ENCODE measurements at places on chromosomes 13 and 19. TPM values are rescaled to one million over a fixed set of nuclear protein-coding genes. Genes with fewer than 3 reads are reported as not detected.

DNA sequence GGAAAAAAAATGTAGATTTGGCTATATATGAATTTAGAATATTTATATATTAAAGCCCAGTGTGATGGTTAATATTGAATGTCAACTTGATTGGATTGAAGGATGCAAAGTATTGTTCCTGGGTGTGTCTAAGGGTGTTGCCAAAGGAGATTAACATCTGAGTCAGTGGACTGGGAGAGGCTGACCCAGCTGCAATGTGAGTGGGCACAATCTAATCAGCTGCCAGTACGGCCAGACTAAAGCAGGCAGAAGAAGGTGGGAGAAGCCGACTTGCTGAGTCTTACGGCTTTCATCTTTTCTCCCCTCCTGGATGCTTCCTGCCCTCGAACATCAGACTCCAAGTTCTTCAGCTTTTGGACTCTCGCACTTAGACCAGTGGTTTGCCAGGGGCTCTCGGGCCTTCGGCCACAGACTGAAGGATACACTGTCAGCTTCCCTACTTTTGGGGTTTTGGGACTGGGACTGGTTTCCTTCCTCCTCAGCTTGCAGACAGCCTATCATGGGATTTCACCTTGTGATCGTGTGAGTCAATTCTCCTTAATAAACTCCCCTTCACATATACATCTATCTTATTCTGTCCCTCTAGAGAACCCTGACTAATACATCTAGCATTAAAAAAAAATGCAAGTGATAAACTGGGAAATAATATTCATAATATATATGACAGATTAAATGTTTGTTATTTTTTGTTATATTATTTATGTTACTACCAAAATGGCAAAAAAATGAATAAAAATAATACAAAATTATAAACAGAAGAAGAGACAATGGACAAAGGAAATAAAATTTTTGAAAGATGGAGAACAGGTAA is 122.4 kb downstream of the DLEU7 start:
- no peak for DNase-seq

- no peak for DNase-seq
Observed at GRCh38 chr13:26561651-26562511, 4.4 kb downstream of the WASF3 start.

DNA sequence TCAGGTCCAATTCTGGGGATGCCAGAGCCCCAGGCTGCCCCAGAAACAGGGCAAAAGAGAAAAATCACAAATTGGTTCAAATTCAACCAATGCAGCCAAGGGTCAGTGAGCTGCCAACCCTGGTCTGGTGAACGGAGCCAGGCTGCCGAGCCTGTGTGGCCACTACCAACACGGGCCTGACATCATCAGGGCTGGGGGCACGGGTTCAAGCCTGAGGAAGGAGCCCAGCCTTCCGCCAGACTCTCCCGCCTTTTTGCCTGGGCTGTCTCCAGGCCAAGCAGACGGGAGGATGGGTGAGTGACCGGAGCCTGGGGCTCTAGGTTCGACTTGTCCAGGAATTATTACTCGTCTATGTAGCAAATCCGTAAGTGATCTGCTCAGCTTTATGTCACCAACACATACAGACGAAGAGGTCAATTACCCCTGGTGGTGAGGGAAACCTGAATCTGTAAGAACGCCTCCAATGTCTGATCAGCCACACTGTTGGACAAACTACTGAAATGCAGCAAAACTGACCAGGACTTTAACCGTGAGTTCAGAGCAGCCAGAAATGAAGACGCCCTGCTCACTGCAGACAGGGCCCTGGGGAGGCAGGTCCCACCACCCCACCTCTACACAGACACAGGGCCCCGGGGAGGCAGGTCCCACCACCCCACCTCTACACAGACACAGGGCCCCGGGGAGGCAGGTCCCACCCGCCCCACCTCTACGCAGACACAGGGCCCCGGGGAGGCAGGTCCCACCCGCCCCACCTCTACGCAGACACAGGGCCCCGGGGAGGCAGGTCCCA is 31.8 kb downstream of the RAB20 start:
- DNase-seq: no peak

DNA sequence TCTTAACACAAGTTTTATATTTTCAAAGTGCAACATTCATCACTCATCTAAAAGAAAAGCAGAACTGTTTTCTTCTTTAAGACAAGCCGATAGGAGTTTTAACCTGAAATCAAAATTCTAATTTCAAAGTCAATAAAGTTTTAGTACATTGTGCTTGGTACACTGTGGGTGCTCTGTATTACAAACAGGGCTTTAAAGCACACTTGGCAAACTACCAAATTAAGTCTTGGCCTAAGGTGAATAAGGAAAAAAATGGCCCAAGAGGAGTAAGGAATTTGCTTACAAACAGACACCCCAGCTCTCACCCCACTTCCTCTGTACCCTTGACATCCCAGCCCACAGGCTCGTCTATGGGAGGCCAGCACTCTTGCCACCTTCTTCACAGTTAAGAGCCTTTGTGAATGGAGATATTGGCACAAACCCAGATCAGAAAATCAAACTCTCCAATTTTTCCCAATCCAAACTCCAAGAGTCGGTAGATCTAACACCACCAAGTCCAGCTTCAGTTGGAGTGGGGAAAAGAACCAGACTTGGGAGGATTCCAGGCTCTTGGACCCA is 66.0 kb downstream of the ABCC4 start:
- DNase-seq: no peak

GRCh38 chr13:59112221-59112718 is 1051.5 kb downstream of the DIAPH3 start:
- DNase-seq: no peak

Gene SLC44A2
- 284 TPM for polyA plus RNA-seq

GRCh38 chr13:63481334-63481733 is 2065.7 kb upstream of the PCDH20 start:
- DNase-seq: no peak

Gene LCP1
- polyA plus RNA-seq: 1,658 TPM

DNA sequence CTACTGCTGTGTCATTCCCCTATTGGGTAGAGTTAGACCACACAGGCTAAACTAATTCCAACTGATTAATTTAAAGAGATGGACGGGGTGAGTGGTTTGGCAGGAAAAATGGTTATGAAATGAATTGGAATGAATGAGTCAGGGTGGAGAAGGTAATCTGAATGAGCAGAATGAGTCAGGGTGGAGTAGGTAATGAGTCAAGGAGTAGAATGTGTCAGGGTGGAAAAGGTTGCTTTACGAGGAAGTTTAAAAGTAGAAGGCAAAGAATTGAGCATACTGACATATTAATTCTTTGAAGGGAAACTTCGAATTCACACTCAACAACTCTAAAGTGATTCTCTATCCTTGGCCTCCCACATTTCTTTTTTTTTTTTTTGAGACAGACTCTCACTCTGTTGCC is 12.7 kb upstream of the ZNF121 start:
- no peak for DNase-seq

Gene ZNF414
- 9.5 TPM for polyA plus RNA-seq

DNA sequence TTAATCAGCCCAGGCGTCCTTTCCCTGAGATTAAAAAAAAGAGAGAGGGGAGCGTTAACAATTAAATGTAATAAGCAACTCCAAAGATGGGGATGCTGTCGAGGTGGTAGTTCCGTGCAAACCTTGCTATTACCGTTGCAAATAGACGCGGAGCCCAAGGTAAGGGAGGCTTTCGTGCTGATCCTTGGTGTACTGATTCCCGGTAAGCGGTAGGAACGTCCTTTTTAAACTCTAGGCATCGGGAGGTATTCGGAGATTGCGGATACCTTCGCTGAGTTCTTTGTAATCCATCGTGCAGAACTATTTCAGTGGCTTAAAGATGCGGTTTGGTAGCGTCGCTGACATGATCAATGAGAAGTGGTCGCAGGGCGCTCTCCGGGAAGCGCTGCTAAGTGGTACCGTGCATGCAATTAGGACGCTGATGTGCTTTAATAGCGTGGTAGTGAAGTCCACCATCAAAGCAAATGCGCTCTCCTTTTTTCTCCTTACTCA is 3.1 kb downstream of the SLITRK5 start:
- DNase-seq: no peak

GRCh38 chr13:94933230-94933751 is 220.9 kb upstream of the SOX21 start:
- no peak for DNase-seq

DNA sequence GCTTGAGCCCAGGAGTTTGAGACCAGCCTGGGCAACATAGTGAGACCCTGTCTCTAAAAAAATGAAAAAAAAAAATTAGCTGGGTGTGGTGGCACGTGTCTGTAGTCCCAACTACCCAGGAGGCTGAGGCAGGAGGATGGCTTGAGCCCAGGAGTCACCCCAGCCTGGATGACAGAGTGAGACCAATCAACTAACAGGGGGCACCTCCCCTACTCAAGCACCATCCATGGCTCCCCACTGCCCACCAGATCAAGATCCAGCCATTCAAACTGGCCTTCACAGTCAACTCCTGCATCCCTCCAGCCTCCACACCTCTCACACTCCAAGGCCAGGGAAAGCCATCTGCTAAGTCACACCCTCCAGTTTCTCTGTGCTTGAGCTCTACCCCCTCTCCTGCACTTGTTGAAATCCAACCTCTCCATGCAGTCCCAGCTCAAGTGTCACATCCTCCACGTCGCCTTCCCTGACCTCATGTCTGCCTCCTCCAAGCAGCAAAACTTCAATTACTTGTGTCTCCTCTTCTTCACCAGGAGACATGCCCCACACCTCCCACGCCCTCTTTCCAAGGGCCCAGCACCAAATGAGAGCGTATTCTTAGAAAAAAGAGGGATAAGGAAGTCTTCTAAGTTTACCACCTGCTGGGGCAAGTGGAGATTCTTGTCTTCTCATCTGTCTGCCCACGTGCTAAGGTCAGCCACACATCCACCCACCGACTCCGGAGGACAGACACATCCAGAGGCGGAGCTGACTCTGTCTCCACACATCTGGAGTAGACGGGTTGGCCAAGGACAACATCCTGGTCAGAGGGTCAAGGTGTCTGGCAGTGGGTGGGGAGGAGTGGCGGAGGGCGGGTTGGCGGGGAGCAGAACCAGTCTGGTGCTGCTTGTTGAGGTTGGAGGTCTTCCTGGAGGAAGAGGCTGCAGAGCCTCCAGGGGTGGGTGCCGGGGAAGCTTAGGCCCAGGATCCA is 974 bp upstream of the CYP4F22 start:
- DNase-seq: no peak

Data from CD4-positive, alpha-beta memory T cell (primary cell).